Epithelial cell of umbilical artery (primary cell): ENCODE measurements at places on chromosomes 13 and 19. TPM values are rescaled to one million over a fixed set of nuclear protein-coding genes. Genes with fewer than 3 reads are reported as not detected.

SUGP2 gene
- 15.3 and 28.9 TPM in 2 replicates for total RNA-seq

LRRC63 gene
- total RNA-seq: not detected in 2 replicates

ZNF90 gene
- 0.65 and 1.2 TPM in 2 replicates for total RNA-seq

SLC5A5 gene
- total RNA-seq: not detected in 2 replicates

ZMYM2 gene
- 40.6 and 58.1 TPM in 2 replicates for total RNA-seq

ZNF471 gene
- 0.97 and 1.1 TPM in 2 replicates for total RNA-seq

HIF3A gene
- total RNA-seq: 0.97 and 7.0 TPM in 2 replicates

CD79A gene
- total RNA-seq: 0.15 TPM in 1 of 2 replicates, not detected in the other

LRRC4B gene
- total RNA-seq: under 0.01 TPM in 1 of 2 replicates, not detected in the other

USP12 gene
- total RNA-seq: 35.4 and 36.1 TPM in 2 replicates

TEKTIP1 gene
- total RNA-seq: not detected in 2 replicates

ZNF793 gene
- total RNA-seq: under 0.01 and 0.15 TPM in 2 replicates

ZNF829 gene
- 1.3 and 1.4 TPM in 2 replicates for total RNA-seq

ZNF71 gene
- total RNA-seq: 7.3 and 9.4 TPM in 2 replicates

C19orf73 gene
- 0.32 and 0.76 TPM in 2 replicates for total RNA-seq

FOXO1 gene
- total RNA-seq: 17.5 and 21.6 TPM in 2 replicates

ALKBH7 gene
- total RNA-seq: 40.3 and 74.1 TPM in 2 replicates

PTPRS gene
- total RNA-seq: 9.1 and 20.5 TPM in 2 replicates

KASH5 gene
- not detected in 2 replicates for total RNA-seq

BCKDHA gene
- total RNA-seq: 37.8 and 56.5 TPM in 2 replicates

PTH2 gene
- total RNA-seq: not detected in 2 replicates

GSX1 gene
- total RNA-seq: not detected in 2 replicates

FCAR gene
- total RNA-seq: not detected in 2 replicates
